ENCODE measurements at places on chromosomes 12 and 14. TPM values are rescaled to one million over a fixed set of nuclear protein-coding genes. Genes with fewer than 3 reads are reported as not detected.

GRCh38 chr14:53996041-53996440 is 39.4 kb upstream of the BMP4 start:
- H3K36me3 ChIP-seq: no peaks in the 10 kb centered on the region
- DNase-seq: no peak
- no peaks in the 10 kb centered on the region for H3K27me3 ChIP-seq
- H3K27ac ChIP-seq: no peak overlapping the region
- H3K4me3 ChIP-seq: no peak overlapping the region

DNA sequence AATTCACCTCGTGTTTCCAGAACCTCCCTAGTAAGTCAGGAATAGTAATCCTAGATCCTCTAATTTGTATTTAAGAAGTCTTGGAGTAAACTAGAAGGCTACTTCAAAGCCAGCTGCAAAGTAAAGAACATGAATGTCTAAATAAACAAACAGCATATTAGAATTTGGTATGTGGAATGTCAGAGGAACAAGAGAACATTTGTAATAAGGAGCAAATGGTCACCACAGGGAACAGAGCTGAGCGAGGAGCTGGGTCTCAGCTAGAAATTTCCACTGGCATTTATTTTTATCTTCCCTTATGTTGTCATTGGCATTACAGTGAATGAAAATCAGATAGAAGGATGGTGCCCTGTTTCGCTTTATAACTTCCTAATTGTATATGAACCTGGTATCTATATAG is 50.2 kb downstream of the FRMD6 start:
- H3K27ac ChIP-seq: no peak overlapping the region
- no peak overlapping the region for H3K4me3 ChIP-seq
- H3K27me3 ChIP-seq: no peaks in the 10 kb centered on the region
- H3K36me3 ChIP-seq: no peaks in the 10 kb centered on the region
- no peak for DNase-seq

The P2RX2 gene
- total RNA-seq: not detected

The PRMT5 gene
- 25.8 TPM for total RNA-seq

The THTPA gene
- total RNA-seq: 26.2 TPM

The ENDOU gene
- total RNA-seq: not detected

DNA sequence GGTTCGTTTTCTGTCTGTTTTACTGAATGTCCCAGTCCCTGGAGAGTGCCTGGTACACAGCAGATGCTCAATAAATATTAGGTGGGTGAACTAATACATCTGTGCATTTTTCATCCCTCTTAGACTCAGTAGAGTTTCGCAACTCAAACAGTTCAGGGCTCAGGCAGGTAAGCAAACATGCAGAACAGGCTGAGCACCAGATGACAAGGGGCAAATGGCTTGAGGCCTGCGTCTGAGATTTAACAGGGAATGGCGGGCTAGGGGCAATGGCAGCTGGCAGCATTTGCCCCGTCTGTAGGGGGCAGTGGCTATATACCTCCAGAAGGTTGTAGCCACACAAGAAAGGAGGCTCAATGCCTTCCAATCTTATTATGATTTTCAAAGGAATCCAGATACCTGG is 8.6 kb upstream of the RAN start:
- no peak for DNase-seq
- no peaks in the 10 kb centered on the region for H3K36me3 ChIP-seq
- H3K27me3 ChIP-seq: no peaks in the 10 kb centered on the region
- peaks cover 12% of the 10 kb centered on the region for H3K4me1 ChIP-seq

DNA sequence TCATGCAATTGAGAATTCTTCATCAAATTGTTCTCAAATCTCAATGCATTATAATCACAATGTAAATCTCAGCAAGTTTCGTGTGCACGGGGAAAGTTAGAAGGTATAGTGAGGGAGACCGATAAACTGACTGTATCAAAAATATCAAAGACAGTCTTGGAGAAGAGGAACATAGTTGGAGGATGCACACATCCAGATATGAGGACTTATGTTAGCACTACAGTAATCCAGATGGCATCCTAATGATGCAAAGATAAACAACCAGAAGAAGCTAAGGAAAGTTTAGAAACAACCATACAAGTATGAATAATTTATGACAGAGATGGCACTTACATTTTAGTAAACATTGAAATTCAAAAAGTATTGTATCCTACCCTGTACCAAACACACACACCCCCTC is 760.1 kb downstream of the RPS29 start:
- no peaks in the 10 kb centered on the region for H3K4me1 ChIP-seq
- H3K27me3 ChIP-seq: no peaks in the 10 kb centered on the region
- H3K4me3 ChIP-seq: no peak overlapping the region
- no peak overlapping the region for H3K27ac ChIP-seq
- DNase-seq: no peak
- H3K36me3 ChIP-seq: no peaks in the 10 kb centered on the region

GRCh38 chr12:120887253-120888043 is 16.7 kb downstream of the SPPL3 start:
- H3K27ac ChIP-seq: no peak overlapping the region
- no peak for DNase-seq
- H3K4me1 ChIP-seq: peaks cover 48% of the 10 kb centered on the region
- H3K4me3 ChIP-seq: no peak overlapping the region
- no peaks in the 10 kb centered on the region for H3K27me3 ChIP-seq

GRCh38 chr14:50059763-50060616 is 56.4 kb downstream of the VCPKMT start:
- H3K27ac ChIP-seq: peak overlapping the region; percentile 83
- peaks cover 76% of the 10 kb centered on the region for H3K4me1 ChIP-seq
- H3K36me3 ChIP-seq: no peaks in the 10 kb centered on the region
- H3K27me3 ChIP-seq: no peaks in the 10 kb centered on the region

The MAP1LC3B2 gene
- 1.7 TPM for total RNA-seq

GRCh38 chr14:69755784-69756183 is 11.2 kb upstream of the SRSF5 start:
- H3K4me3 ChIP-seq: no peak overlapping the region
- H3K4me1 ChIP-seq: peaks cover 14% of the 10 kb centered on the region
- no peaks in the 10 kb centered on the region for H3K36me3 ChIP-seq
- no peak overlapping the region for H3K27ac ChIP-seq

The GLIPR1 gene
- total RNA-seq: 99.8 TPM

DNA sequence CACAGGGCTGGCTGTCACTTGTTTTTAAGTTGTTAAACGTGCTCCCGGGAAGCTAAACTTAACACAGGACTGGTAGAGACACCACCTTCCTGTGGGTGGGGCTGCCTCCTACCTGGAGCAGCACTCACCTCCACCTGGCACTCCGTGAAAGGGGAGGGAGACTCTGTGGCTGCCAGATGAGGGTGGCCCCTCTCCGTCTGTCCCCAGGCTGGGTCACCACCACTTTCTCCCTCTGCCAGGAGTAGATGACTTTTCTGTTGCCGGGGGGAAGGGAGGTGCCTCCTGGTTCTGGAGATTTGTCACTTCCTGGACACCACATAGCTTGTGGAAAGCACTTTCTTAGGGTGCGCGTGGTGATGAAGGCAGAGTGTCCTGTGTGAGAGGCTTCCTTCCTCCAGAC is 81.3 kb downstream of the WDR20 start:
- H3K4me3 ChIP-seq: no peak overlapping the region
- no peaks in the 10 kb centered on the region for H3K27me3 ChIP-seq
- no peak for DNase-seq
- peaks cover 4% of the 10 kb centered on the region for H3K4me1 ChIP-seq
- H3K36me3 ChIP-seq: peaks cover 4% of the 10 kb centered on the region
- no peak overlapping the region for H3K27ac ChIP-seq

DNA sequence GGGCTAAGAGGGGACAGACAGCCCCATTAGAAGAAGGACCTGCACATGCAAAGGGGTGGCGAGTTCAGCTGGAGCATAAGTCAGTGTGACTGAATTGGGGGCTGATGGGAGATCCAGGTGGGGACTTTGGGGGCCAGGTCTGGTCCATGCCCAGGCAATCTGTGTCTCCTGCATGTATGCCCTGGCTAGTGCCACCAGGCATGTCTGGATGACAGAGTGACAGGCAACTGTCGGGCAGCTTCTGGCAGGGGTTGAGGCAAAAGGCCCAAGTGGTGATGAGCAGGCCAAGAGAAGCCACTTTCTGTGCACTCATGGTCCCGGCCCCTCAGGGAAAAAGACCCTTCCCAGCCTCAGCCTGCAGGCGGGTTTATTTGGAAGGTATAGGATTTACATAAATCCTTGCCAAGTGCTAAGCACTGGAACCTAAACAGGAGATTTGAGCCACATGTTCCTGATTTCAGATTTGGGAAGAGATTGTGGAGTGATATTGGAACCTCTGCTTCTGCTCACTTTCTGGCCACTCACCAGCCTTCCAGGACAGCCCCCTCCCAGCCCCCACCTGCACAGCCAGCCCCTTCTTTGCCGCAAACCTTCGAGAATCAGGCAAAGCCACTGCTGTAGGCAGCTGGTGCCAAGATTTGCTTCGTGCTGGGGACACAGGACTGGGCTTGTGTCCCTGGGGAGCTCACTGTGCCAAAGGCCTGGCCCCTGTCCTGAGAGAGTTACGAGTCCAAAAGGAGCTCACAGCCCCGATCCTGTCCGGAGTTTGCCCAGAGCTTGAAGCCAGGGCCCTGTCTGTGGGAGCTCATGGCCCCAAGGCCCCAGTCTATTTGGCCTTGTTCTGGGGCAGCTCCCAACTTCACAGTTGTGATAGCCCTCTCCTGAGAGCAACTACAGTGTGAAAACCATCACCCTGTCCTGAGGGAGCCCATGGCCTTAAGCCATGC is 232.5 kb upstream of the RTL1 start:
- no peaks in the 10 kb centered on the region for H3K4me1 ChIP-seq
- no peaks in the 10 kb centered on the region for H3K27me3 ChIP-seq
- no peak overlapping the region for H3K4me3 ChIP-seq
- no peak overlapping the region for H3K27ac ChIP-seq
- no peaks in the 10 kb centered on the region for H3K36me3 ChIP-seq
- DNase-seq: no peak

DNA sequence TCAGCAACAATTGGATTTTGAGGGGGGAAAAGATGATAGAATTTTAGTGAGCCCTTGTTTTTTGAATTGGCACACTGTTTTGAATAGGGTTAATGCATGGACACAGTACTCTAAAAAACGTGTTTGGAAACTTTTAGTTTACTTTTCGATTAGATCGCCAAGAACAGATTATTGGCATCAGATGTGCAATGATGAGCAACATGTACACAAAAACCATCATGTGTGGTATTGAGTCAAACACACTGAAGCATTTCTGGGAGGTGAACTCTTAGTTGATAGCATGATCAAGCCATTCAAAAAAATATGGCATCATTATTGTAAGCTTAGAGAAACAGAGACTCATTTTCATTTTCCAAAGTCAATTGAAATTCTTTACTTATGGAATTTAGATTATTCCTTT is 329.2 kb downstream of the ADAMTS20 start:
- no peaks in the 10 kb centered on the region for H3K4me1 ChIP-seq
- H3K27ac ChIP-seq: no peak overlapping the region
- H3K4me3 ChIP-seq: no peak overlapping the region
- DNase-seq: no peak
- H3K27me3 ChIP-seq: no peaks in the 10 kb centered on the region
- no peaks in the 10 kb centered on the region for H3K36me3 ChIP-seq

- DNase-seq: no peak
- H3K4me3 ChIP-seq: no peak overlapping the region
These were observed 98.9 kb upstream of the PLEKHG7 start for GRCh38 chr12:92603741-92604432.

The DPPA3 gene
- not detected for total RNA-seq

DNA sequence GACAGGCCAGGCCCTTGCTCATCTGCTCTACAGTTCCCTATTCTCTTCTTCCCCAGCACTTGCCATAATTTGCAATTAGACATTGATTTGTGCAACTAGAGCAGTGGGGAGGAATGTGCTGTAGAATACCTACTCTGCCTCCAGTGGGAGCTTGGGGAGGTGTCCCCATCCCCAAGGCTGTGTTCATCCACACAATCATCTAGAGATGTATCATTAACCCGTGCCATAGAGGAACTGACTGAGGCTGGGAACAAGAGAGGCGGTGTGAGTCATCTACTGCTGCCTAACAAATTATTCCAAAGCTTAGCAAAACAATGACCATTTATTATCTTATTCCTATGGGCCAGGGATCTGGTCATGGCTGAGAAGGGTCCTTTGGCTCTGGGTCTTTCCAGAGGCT is 5.1 kb upstream of the OTUB2 start:
- no peak overlapping the region for H3K4me3 ChIP-seq
- H3K27me3 ChIP-seq: no peaks in the 10 kb centered on the region
- DNase-seq: no peak
- no peaks in the 10 kb centered on the region for H3K36me3 ChIP-seq

- peak overlapping the region; percentile 83 for H3K4me3 ChIP-seq
- DNase-seq: no peak
- no peaks in the 10 kb centered on the region for H3K4me1 ChIP-seq
- no peaks in the 10 kb centered on the region for H3K27me3 ChIP-seq
- H3K36me3 ChIP-seq: no peaks in the 10 kb centered on the region
These were observed 30.9 kb upstream of the TUBA1C start for GRCh38 chr12:49233842-49234526.

DNA sequence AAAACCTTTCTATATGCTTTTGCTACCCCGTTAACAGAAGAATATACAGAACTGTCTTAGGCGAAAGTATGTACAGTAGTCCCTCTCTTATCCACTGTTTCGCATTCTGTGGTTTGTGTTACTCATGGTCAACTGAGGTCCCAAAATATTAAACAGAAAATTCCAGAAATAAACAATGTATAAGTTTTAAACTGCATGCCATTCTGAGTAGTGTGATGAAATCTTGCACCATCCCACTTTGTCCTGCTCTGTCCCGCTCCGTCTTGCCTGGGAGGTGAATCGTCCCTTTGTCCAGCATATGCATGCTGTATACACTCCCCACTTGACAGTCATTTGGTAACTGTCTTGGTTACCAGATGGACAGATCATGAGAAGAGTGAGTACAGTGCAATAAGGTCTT is 70.1 kb upstream of the STRN3 start:
- H3K36me3 ChIP-seq: peaks cover 15% of the 10 kb centered on the region
- no peak overlapping the region for H3K27ac ChIP-seq
- no peaks in the 10 kb centered on the region for H3K4me1 ChIP-seq

- H3K27ac ChIP-seq: no peak overlapping the region
- no peak overlapping the region for H3K4me3 ChIP-seq
- peaks cover 4% of the 10 kb centered on the region for H3K36me3 ChIP-seq
- no peaks in the 10 kb centered on the region for H3K27me3 ChIP-seq
These were observed 196.2 kb downstream of the ITPR2 start for GRCh38 chr12:26636710-26637328.

The SPX gene
- total RNA-seq: 0.49 TPM

The ADAMTS20 gene
- total RNA-seq: not detected

The CIT gene
- 3.5 TPM for total RNA-seq

- no peak overlapping the region for H3K27ac ChIP-seq
- no peak overlapping the region for H3K4me3 ChIP-seq
- no peaks in the 10 kb centered on the region for H3K27me3 ChIP-seq
- DNase-seq: no peak
These were observed 283.4 kb downstream of the CEP128 start for GRCh38 chr14:80658155-80658554.

The DNAJC22 gene
- total RNA-seq: not detected
